HT1080 (cell line): ENCODE measurements at places on chromosomes 6 and 20.

- DNase-seq = peak; percentile 100
Observed at GRCh38 chr6:37630281-37630799, 67.3 kb downstream of the MDGA1 start.

- no peak for DNase-seq
Observed at GRCh38 chr6:47634210-47635047, 64.0 kb upstream of the ADGRF4 start.

- DNase-seq = no peak
Observed at GRCh38 chr6:11930240-11930639, 81.9 kb upstream of the HIVEP1 start.

- DNase-seq = no peak
Observed at GRCh38 chr6:118292558-118292957, 255.5 kb upstream of the PLN start.

- peak; percentile 30 for DNase-seq
Observed at GRCh38 chr6:136550330-136551071, at the start of gene MAP7. Gene MAP7 (minus strand): TSS chr6:136550422. CDS start chr6:136550408, 14 bp downstream.

- DNase-seq = no peak
Observed at GRCh38 chr6:36217188-36217587, 20.6 kb downstream of the BRPF3 start.

DNA sequence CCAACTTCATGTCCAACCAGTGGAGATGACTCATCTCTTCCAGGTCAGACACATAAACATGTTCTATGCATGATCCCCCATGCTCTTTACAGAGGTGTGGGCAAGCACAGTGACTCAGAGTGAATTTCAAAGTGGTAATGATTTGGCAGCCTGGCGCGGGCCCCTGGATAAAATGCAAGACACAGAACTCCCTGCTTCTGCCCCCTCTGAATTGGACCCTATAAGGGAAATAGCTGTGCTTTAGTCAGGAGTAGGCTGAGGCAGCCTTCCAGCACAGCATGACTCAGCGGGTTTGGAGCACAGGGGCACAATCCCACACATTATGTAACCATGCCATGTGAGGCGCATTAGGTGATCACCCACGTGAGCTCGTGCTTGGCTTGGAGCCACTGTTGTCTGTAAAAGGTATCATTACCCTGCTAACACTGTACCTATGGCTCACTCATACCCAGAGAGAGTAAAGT is 127.4 kb downstream of the C6orf118 start:
- DNase-seq = peak; percentile 97

GRCh38 chr6:42702200-42702599 is 20.2 kb downstream of the PRPH2 start:
- peak; percentile 94 for DNase-seq

DNA sequence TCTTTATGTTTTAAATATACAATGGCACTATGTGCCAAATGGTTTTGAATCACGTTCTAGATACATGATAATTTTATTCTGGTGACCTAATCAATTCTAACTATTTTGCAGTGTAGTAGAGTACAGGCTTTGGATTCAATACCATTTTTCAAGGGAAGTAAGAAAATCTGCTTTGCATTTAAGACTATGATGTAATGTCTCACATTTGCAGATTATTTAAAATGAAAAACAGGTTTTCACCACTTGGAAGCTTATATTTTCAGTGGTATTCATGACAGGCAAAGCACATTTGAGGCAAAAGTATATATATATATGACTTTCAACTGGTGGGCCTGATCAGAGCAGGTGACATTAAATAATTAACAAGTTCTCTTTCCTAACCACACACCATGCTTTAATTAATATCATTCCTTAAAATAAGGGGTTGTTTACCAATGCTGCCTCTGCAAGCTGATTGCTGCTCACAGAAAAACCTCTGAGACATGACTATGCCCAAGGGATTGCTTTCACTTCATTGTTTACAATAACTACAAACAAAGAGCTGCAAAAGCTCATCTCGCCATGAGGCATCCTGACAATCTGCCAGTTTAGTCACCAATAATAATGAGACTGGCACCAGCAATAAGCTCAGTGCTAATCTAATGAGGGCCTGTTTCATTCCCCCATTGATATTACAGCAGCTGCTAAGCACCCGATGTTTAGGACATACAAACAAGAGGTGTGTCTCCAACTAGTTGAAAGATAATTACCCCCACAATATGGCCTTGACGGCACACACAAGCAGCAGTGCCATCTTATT is 1176.0 kb upstream of the GJE1 start:
- DNase-seq = no peak

- no peak for DNase-seq
Observed at GRCh38 chr6:11168091-11168635, 56.6 kb upstream of the ERVFRD-1 start.

- no peak for DNase-seq
Observed at GRCh38 chr6:134303891-134304290, 14.0 kb downstream of the SGK1 start.

DNA sequence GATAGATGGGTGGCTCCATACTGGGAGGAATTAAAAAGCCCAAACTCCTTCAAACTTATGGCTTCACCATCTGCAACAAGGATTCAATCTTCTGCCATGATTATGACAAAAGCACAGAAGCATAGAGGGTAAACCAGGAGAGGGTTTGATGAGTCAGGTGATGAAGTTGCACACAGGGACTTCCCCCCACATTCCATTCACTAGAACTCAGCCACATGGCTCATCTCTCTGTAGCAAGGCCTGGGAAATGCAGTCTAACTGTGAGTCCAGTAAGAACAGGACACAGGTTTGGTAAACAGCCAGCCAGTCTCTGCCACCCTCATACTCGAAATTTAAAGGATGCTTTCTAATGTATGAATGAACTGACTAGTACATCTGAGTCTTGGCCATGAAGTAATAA is 142.9 kb downstream of the HIVEP2 start:
- peak; percentile 97 for DNase-seq

- DNase-seq = no peak
Observed at GRCh38 chr20:42531508-42531961, 658.2 kb downstream of the PTPRT start.
